ENCODE measurements at places on chromosomes 1 and 21.

DNA sequence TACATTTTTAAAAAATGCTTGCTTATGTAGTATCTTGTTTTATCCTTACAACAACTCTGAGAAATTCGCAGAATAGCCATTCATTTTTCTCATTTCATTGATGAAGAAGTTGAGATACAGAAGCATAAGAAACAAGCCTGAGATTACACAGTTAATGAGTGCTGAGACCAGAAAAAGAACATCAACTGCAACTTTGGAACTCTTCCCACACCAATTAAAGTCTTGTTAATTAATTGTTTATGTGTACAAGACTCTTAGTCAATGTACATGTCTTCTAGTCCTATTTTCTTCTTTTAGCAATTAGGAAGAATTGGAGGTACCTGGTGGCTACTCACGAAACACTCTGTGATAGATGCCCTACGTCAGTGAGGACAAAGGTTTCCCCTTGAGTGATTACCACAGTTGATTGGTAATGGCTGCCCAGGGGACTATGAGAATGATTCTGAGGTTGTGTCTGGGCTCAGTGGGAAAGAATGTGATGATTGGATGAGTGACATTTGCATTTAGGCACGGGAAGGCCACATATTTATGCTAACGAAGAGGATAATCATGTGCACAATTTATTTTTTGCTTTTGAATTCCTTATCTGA, 187.4 kb upstream of the KCNK2 start:
- no peak for DNase-seq

GRCh38 chr1:11364170-11364569, 91.2 kb downstream of the UBIAD1 start:
- no peak for DNase-seq

- DNase-seq, result no peak
Observed at GRCh38 chr21:17572431-17572830, 40.3 kb downstream of the BTG3 start.

DNA sequence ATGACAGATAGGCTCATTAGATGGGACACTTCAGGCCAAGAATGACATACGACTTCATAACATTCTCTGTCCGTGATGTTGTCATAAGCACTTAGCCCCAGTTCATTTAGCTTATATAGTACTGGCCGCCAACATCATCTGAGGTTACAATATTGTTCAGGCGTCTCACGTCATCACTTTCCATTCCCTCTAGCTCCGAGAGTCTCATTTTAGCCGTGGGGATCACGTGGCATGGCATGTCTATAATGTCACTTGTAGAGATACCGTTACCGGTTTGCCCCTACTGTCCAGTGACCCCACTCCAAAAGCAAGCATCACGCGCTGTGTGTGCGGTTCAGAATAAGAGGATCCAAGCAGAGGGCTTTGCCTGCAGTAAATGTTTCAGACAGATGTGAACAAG, 34.6 kb upstream of the HEATR1 start:
- no peak for DNase-seq

DNA sequence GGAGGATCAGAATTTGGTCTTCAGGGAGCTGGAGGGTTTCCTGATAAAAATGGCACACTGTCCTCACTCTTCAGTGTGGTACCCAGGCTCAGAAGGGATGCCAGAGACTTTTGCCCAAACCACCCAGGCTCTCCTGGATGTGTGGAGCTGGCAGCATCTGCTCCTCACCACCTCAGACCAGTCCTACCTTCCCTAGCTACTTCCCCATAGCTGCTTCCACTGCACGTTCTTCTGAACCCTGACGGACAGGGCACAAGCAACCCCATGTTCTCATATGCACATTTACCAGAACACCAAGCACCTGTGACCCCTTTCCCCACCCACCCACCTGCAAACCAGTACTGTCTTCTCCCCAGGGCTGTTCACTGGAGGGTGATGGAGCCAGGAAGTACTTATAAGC, 4.7 kb downstream of the ADAR start:
- DNase-seq, result no peak

DNA sequence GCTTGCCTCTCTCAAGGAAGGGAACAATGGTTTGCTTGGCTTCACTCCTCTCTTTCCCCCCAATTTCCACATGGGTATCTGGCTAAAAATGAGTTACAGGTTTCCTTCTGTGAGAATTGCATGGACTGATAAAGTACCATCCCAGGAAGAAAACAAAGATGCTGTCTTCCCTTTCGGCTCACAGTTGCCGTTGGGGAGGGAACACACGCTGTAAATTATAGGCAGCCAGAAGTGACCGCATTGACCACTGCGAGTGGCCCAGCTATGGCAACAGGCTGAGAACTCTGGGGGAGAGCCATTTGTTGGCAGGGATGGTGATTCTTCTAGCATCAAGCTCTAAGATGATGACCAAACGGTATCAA, 2.9 kb downstream of the RUNX1 start:
- no peak for DNase-seq

DNA sequence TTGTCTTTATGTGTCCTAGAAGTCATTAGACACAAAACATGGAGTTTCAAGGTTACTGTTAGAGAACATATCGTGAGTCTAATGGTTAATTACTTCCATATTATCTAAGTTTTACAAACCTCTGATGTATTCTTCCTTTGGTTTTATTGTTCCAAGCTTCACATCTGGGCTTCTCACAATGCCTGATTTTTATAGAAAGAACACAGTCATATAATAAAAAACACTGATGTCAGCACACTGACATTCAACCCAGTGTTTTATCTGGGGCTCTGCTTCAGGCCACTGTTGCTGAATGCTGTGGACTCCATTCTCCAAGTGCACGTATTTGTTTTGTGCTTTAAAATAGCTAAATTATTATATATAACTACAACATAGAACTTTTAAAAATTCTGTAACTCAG, 232.9 kb downstream of the SMYD3 start:
- no peak for DNase-seq

- DNase-seq, result no peak
Observed at GRCh38 chr1:235015291-235015985, 113.2 kb downstream of the TOMM20 start.

- DNase-seq, result no peak
Observed at GRCh38 chr1:84973498-84974334, 23.2 kb downstream of the MCOLN2 start.

DNA sequence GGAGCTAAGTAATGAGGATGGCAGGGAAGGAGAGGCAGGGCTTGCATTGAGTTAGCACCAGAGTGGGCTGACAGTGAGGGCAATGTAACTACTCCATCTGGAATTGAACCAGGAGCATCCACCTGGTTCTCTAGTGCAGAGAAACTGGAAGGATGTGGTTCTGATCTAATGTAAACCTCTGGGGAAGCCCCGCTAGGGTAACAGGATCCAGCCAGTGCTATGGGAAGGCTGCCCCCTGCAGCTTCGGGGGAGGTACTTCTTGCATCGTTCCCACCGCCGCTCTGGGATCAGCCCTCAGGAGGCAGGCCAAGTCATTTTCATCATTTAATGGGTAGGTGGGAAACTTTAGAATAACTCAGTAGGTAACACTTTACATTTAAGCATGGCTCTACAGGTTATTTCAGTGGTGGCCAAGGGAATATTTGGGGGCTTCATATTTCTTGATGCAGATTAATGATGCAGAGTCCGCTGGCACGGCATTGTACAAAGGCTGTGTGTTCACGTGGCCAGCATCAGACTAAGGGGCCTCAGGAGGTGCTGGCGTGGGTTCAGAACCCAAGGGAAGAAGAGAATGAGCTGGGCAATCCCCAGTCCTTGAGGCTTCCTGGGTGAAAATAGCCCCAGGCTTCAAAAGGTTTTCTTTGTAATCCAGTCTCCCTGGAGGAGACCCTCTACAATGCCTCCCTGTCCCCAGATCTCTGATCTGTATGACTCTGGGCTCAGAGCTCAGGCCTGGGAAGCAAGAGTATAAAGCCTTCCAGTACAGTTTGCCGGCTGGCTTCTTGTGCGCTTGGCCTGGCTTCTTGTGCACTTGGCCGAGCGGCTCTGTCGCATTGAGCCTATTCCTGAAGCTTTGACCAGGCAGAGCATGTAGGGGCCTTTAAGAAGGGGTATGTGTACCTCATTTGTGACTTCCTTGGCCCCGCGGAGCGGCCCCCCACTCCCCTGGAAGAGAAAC, 26.4 kb upstream of the KAZN start:
- DNase-seq, result no peak

- no peak for DNase-seq
Observed at GRCh38 chr1:8754993-8755392, 62.4 kb downstream of the RERE start.

GRCh38 chr1:201887116-201887866, 1.4 kb upstream of the SHISA4 start:
- no peak for DNase-seq

DNA sequence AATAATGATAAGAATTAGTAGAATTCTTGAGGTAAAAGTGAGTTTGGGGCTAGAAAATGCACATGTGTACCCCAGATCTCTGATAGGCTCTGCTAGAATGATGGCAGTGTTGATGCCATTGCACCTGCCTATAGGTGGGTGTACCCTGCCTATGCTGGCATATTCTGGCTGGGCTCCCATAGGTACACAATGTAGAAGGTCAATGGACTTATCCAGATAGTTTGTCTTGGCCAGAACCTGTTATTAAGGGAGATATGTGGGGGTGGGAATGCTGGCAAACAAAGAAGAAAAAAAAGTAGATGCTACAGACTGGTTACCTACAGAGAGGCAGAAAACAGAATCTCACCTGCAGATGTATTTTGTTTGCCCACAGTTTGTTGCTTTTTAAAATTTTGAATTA, 14.1 kb upstream of the KLHDC8A start:
- no peak for DNase-seq

GRCh38 chr1:86155807-86156565, 586 bp downstream of the COL24A1 start:
- no peak for DNase-seq

- no peak for DNase-seq
Observed at GRCh38 chr1:155645034-155645598, 35.1 kb downstream of the MSTO1 start.

DNA sequence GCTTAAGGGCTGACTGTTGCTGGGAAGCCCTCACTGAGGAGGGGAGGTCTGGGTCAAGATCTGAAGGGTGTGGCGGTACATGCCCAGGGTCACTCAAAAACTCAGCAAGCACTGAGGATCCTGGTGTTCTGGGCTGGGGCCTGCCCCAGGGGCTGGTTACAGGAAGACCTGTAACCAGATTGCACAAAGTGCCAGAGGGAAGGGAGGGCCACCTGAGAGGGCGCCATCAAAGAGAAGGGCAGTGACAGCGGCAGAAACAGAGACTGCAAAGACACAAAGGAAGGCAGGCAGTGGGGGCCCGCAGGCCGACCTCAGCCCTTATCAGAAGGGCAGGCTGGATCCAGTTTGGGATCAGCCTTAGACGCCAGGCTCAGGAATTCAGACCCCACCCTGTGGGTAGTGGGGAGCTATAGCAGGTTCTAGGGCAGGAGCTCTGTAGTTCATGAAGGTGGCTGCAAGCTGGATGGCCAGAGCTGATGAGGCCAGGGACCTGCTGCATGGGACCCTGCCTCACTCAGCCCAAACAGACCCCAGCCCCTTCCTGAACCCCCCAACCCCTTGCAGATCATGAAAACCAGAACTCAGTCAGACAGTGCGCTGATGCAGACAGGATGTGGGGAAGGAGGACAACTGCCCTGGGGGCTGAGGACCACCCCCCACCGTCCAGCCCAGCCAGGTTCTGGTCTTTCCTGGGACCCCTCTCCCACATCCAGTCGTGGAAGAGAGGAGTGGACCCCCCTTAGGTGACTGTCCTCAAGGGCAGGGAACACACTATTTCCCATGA, 3.9 kb downstream of the SH2D5 start:
- DNase-seq, result no peak

DNA sequence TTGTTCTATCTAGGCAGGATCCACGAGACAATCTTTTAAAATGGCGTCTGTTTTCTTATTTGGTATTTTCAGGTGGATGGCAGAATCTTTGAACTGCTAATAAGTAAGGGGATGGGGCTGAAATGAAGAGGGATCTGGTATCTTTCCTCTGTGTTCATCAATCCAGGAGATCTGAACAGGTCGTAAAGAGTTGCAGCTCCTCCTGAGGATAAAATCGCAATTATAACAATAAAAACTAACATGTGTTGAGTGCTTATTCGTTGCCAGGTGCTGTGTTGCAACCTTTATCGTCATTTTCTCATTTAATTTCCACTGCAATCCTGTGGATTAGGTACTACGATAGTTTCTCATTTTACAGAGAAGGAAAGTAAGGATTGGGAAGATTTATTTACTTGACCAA, 134.6 kb upstream of the DPYD start:
- DNase-seq, result no peak

- no peak for DNase-seq
Observed at GRCh38 chr21:33108228-33108627, 38.3 kb downstream of the OLIG1 start.

GRCh38 chr1:157878059-157878458, 36.5 kb upstream of the CD5L start:
- no peak for DNase-seq

Data from stimulated activated CD4-positive, alpha-beta T cell treated with anti-CD3 and anti-CD28 coated beads, Interleukin-2, amount 100 ng/mL, for 4 hours (primary cell).